ENCODE measurements at places on chromosomes 3 and 15.

DNA sequence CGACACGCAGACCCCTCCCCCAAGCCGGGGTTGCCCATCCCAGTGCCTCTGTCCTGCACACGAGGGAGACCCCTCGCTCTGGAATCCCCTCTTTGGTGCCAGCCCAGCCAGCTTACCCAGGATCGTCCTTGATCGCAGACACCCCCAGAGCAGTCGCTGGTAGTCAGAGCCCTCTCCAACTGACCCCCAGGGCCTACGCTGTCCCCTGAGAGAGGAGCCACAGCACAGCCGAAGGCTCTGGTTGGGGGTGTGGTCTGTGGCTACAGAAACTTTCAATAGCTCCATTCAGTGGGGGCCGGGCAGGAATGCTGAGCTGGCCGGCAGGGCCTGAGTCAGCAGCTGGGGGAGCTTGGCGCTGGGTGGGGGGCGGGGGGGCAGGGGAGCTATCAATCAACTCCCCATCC is at the start of gene LCTL:
TSS of gene LCTL (minus strand) at position 258 of the 404 bp plus-strand sequence. CDS start 633 bp downstream, outside the sequence.
- peak; percentile 82 for DNase-seq

DNA sequence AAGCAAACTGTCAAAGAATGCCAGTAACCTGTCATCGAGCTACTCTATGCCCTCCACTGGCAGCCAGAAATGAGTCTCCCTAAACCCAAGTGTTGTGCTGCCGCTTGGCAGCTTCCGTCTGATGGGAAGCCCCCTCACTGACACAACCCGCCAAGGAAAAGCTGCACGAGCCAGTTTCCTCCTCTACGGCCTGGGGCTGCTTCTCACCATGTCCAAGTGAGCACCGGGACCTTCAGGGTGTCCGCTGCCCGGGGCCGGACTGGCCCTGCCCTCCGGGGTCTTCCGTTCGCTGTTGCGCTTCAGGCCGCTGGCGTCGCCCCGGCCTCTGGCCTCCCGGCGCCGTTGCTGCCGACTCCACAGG is 490 bp downstream of the TOMM70 start:
- DNase-seq, result peak; percentile 64

DNA sequence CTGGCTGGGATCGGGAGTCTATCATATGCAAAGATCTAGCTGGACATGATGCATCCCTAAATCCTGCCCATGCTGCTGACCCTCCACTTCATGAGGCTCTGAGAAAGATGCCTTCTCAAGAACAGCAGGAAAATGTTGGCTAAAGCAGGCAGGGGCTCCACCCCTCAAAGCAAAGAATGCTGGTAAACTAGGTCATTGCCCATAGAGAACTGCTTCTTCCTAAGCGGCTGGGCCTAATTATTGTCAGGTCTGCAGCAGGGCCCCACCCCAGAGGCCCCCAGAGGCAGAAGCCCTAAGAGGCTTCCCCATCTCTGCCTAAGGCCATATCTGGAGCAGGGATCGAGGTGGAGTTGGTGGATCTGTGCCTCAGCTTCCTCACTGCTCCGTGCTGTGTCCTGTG is 447.4 kb upstream of the PROK2 start:
- DNase-seq, result no peak

GRCh38 chr3:178807694-178808093 is 263.9 kb downstream of the ZMAT3 start:
- no peak for DNase-seq

DNA sequence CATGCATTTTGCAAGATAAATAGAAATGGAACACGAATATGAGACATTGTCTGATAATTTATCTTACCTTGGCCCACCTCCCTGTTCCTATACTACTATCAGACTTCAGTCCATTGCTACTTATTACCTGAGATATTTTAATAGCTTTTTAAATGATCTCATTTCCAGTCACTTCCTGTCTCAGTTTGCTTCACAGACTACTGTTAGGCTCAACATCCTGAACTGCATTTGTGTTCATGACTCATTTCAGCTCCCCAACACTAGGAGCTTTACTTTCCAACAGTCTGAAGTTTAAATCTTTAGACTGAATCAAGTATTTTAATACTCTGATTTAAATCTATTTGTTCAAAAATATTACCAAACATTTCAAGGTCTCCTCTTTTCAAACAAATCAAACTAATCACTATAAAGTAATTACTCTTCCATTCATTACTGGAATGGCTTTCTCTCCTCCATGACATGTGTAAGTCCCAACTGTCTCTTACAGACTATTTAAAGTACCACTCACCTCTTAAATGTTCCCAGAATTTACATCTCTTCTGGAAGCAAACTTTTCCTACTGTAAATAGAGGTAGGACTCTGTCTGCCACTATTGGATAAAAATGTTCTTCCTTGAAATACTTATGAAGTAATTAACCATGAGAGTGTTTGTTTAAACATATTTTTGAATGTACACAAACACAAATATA is 1277.6 kb downstream of the ZPLD1 start:
- peak; percentile 69 for DNase-seq

DNA sequence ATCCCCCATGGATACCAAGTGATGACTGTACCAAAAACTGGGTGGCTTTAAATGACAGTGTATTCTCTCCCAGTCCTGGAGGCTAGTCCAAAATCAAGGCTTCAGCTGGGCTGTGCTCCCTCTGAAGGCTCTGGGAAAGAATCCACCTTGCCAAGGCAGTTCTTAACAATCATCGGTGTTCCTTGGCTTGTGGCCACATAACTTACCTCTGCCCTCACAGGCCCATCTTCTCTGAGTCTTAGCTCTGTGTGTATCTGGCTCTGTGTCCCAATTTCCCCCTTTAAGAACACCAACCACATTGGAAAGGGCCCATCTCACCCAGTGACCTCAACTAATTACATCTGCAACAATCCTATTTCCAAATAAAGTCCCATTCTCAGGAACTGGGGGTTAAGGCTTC is 503.0 kb upstream of the PROK2 start:
- DNase-seq, result no peak

DNA sequence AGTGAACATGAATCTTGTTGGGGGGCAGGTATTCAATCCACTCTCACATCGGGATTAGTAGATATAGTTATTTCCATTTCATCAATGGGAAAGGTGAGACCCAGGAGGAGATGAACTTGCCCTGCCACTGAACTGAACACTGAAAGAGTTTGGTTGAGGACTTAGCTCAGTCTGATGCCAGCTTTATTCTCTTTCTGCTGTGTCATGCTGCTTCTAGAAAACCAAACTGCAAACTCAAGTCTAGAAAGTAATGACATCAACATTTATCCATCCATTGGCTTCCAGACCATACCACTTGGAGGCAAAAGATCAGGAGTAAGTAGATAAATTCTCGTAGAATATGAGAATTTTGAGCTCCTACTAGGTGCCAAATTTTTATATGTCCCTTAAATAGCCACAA is 288.0 kb upstream of the CTNNB1 start:
- DNase-seq, result no peak

DNA sequence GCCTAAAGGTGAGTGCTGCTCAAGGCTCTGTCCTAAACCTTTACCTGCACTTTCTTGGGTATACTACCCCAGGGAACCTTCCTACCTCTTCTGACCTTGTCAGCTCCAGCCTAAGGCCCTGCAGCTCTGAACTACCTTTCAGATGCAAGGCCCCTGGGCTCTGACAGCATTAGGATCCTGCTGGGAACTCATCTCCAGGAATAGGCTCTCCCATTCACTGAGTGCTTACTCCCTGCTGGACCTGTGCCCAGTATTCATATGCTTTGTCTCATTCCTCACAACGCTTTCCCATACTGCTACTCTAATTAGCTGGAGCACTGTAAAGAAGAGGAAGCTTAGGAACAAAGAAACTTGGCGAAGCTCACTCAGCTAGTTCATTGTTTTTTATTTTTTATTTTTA is 53.8 kb upstream of the RAB6B start:
- peak; percentile 29 for DNase-seq

- no peak for DNase-seq
Measured at GRCh38 chr3:111324151-111324550, 217.8 kb upstream of the CD96 start.

- DNase-seq, result no peak
Measured at GRCh38 chr3:123743121-123743520, 141.0 kb downstream of the MYLK start.

GRCh38 chr3:43254125-43254524 is 32.2 kb upstream of the SNRK start:
- DNase-seq, result no peak

DNA sequence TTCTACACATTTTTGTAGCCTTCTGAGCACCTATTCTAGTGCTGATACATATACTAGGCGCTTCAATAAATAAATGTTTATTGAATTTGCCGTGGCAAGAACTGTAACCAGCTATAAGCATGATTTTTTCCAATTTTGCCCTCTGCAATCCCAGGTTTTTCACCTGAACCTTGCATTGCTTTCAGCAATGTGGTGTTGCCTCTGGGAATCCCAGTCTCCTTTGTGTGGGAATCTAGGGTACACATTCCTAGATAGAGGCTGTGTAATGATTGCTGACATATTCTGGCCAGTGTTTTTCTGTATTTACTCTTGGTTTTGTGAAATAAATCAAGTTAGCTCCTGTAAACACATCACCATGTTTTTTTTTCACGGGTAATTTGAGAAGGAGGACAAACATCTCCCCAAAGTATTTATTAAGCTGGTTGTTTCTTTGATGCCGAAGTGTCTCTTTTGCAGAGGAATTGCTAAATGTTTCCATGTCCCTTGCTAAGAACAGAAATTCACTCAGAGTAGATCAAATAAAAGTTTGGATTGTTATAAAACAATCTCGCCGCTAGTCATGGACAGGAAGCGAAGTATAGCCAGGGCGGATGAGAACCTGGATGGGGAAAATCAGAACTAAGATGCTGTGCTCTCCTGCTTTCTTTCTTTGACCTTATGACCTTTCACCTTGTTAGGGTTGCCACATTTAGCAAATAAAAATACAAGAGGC is 1.2 kb downstream of the CFAP91 start:
- peak; percentile 12 for DNase-seq

GRCh38 chr15:66880380-66881155 is 178.5 kb downstream of the SMAD6 start:
- no peak for DNase-seq

DNA sequence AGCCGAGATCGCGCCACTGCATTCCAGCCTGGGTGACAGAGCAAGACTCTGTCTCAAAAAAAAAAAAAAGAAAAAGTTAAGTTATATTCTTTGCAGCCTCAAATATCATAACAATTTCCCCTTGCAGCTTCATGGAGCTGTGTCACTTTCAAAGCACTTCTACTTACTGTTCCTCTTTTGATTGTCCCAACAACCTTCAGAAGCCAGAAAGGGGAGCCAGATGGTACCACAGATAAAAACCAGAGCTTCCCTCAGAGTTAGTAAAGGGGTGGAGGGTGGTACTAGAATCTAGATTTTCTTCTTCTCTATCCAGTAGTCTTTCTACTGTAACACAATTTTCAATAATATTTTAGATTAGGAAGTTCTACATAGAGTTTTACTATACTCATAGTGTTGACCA is 188.8 kb downstream of the TAFA4 start:
- DNase-seq, result no peak

- DNase-seq, result no peak
Measured at GRCh38 chr3:130929804-130930203, 35.9 kb downstream of the ATP2C1 start.

- DNase-seq, result no peak
Measured at GRCh38 chr3:140358686-140359085, 319.2 kb upstream of the TRIM42 start.

- DNase-seq, result peak; percentile 56
Measured at GRCh38 chr15:64686130-64686735, 89.2 kb downstream of the RBPMS2 start.

DNA sequence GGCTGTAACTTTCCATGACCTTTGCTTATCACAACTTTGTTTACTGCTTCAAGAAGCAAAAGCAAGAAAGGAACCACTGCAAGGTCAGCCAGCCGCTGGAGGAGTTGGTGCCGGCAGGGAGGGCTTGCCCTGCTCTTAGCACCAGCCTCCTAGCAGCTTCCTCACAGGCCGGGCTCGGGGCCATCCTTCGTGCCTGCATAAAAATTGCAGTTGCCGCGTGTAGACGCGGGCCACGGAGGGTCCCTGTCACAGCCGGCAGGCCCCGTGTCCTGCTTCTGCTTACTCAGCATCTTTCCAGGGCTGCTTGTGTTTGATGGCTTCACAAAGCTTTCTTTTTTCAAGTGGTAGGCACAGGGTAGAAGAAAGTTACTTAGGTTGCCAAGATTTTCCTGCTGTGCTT is 84.4 kb downstream of the PGPEP1L start:
- DNase-seq, result no peak

GRCh38 chr3:48930590-48930989 is 11.9 kb downstream of the ARIH2 start:
- no peak for DNase-seq

DNA sequence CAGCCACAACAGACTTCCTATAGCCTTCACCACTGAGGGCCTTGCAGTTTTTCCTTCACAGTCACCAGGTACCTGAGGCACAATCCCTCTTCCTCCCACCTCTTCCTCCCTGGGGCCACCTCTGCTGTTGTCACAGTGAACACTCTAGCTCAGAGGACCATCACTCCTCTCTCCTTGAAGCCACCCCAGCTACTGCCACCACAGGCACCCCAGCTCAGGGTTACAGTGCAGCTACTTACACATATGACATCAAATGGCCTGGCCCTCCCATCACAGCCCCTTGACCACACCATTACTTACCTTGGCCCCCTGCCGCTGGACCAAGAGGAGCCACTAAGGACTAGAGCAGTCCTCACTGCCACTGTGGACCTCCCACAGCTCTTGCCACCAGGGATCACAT is 213.5 kb upstream of the CRBN start:
- DNase-seq, result no peak

DNA sequence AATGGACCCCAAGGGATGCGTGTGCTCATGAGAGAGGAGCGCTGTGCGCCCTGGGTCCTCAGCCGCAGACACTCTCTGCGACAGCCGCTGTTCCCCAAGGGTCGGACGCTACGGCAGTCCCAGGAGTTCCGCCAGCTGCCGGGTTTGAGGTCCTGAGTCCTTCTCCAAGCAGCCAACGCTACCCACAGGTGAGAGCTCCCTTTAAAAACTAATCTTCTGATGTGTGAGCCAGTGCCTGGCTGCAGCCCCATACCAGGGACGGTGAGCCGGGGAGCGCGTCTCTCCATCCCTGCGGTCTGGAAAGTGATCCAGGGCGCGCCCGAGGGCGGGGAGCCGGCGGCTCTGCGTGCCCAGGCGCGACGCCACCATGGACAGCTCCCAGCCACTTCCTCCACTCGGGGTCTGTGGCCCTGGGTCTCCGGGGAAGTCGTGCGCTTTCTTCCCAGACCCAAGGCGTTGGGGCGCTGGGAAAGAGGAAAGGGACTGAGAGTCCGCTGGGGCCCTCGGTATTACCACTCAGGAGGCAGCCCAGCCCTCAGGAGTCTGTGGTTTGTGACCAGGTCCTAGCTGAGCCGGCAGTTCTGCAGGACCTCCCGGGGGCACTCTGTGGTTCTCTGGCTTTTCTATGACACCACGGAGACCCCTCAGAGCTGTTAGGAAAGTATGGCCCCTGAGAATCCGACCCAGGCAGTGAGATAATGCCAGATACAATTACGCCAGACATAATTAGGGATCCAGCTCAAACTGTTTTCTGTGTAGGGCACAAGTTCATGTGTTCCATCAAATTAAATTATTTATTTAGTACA is 1.4 kb downstream of the CEMIP start:
- peak; percentile 27 for DNase-seq
